Skeletal muscle cell (primary cell): ENCODE measurements at places on chromosomes 1 and 21.
A peak's percentile ranks its signal among the peaks of the same experiment; 100 is the strongest.

DNA sequence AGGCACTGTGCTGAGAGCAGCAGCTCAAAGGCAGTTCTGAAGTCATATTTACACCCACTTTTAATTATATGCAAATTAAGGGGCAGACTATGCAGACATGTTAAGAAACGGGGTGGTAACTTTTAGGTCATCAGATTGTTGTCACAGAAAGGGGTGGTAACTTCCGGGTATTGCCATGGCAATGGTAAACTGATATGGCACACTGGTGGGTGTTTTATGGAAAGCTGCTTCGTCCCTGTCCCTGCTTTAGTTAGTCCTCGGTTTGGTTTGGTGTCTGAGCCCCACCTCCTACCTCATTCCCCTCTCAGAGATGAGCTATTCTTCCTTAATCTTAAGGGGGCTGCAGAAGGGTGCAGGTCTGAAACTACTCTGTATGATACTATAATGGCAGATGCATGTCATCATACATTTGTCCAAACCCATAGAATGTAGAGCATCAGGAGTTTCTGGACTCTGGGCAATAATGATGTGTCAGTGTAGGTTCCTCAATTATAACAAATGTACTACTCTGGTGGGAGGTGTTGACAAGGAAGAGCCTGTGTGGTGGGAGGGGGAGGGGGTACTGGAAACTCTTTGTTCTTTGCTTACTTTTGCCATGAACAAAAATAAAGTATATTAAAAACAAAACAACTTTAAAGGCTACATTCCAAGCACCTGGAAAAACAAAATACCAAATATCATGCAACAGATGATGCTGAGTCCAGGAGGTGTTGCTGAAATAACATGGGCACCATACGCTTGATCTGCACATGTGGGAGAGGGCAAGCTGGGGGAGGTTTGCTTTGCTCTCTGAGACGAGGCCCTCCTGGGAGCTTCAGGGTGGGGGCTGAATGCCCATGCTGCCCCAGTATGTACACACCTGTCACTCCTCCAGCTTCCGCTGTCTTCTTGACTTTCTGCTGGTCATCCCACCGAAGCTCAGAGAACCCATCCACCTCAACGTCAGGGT, 6.3 kb downstream of the PARP1 start:
- no peak for DNase-seq

DNA sequence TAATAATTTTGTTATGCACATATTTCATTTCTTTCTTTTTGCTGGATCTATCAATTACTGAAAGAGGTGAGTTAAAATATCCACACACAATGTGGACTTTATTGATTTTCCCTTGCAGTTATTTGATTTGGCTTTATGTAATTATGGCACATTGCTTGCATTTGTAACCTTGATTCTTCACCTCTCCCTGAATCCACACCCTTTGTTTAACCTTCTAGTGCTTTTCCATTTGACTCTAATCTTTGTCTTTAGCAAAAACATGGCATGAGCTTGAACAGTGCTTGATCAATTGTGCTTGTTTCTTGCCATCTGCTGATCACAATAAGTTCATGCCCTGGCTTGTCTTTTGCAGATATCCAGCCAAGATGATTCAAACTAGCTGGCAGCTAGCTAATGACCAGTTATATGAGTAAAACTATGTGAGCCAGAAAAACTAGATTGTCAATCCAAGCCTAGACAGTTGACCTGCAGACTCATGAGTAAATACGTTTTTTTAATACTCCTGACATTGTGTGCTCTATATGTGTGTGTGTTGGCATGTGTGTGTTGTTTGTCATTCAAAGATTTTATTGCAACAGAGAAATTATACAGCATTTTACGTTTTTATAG, 899.2 kb downstream of the NCAM2 start:
- peak; percentile 4 for DNase-seq

GRCh38 chr1:221343607-221344006, 398.3 kb downstream of the DUSP10 start:
- DNase-seq = no peak

DNA sequence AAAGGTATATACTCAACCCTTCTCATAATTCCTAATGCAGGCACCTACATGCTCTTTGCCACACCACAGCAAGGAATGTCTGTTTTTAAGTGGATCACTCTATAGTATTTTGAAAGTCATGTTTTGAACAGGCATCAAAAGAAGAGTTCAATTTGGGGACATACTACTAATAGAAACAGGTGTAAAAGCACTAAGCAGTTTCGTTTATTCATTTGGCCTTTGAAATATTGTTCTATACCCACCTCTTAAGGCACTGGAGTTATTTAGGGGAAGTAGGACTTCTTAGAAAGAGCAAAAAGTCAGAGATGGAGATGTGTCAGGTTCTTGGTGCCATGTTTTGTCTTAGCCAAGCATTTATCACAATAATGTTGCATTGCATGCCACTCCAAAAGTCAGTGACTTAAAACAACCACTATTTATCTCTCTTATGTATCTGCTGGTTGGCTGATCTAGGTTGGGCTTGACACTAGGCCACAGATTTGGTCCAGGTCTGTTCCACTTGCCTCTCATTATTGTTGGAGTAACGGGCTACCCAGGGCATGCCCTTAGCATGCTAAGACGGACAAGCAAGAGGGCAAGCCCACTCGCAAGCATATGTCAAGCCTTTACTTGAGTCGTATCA, 107.5 kb downstream of the RGL1 start:
- DNase-seq = no peak

DNA sequence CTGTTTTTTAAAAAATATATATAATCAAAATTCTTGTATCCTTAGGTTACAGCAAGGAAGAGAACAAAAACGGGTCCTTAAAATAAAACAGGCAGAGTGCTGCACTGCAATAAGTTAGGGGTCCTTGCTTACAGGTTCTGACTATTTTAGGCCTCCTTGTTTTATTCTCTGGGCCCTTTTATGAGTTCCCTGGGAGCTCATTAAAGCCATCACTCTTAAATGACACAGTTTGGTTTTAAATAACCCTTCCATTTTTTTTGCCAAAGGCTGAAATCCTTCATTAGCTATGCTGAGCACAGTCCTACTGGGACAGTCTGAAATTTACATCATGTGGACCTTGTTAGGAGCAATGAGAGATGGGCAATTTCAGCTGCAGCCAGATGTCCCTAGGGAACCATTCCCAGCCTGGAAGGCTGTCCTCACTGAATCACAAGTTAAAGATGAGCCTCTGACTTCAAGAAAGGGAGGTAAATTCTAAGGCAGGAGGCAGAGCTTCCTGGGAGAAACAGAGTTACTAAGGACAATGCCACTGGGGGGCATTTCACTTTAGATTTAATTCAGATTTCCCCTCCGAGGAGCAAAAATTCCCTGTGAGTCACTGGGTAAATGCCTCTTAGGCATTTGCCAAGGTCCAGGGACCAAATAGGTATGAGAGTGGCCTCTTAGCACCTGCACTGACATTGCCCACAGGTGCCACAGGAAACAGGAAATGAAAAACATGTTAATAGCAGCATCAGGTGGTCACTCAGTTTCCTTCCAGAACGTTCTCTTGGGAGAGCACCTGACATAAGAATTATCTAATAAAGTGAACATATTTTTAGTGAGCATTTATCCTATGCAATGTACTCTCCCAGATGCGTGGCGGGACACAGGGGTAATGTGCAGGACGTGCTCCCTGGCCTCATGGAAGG, 3.8 kb upstream of the MUL1 start:
- no peak for DNase-seq

GRCh38 chr1:27598902-27599528, 4.9 kb downstream of the AHDC1 start:
- no peak for DNase-seq

DNA sequence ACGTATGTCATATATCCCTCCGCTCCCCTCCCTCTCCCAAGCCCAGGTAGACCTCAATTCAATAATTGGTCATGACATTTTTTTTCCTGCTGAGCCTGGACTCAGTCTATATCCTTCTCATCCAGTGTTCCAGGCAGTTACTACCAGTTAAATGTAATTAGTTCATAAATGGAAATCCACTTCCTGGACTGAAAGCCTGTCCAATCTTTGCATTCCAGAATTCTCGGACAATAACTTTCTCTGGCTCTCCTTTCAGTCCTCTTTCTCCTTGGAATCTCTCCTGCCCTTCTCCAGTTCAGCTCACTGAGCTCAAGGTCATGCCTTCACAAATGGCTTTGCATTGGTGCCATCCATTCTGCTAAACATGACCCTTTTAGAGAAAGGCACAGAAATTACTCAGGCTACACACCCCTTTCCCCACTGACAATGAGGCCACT, 34.8 kb downstream of the VWA5B1 start:
- DNase-seq = no peak

- DNase-seq = no peak
Measured at GRCh38 chr1:154992721-154993571, 440 bp upstream of the LENEP start.

DNA sequence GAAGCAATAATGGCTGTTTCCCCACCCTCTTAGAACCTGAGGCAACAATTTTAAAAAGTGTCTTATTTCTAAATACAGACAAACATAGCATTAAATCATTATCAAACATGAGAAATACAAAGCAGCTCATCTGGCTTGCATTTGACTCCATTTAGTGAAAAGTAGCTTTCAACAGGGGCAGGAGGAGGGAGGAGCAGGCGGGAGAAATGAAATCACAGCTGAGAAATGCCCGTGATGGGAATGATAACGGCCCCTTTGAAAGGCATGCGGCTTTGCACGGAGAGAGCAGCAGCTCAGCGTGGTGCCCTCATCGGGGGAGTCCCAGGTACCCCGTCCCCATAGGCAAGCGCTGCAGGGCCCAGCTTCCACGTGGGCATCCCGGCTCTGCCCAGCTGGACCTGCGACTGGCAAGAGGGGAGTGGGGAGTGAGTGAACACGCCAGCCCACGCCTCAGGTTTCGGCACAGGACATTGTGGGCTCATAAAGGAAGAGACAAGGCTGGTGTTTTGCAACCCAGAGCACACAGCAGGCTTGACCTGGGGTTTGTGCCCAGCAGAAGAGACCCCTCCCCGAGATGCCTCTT, 134.6 kb downstream of the NPHP4 start:
- DNase-seq = no peak

- DNase-seq = no peak
Measured at GRCh38 chr1:200400556-200400955, 9.3 kb downstream of the ZNF281 start.

DNA sequence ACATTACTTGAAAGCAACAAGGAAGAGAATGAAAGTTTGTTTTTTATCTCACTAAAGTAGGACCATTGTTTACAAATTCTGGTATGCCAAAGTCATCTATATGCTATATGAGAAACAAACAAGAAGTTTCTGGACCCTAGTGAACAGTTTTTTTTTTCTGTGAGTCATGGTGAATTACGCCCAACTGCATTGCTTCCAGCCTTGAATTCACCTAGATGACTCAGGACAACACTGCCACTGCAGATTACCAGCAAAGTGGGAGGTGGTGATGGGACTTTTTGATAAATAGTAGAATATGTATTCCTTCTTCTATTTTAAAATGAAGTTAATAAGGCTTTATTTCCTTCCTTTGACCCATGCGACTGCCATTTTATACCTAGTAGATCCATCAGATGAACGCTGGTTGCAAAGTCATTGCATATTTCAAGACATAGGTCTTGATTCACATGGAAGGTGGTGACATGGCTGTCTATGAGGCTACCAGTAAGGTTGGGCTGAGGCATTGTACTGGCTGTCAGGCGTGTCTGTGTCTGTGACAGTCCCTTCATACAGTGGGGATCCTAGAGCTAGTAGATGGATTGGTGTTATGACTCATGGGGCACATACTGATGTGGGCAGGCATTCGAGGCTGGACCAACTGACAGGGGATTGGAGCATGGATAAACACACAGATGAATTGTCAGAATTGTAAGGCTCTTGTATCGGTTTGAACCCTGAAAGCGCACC, 49.1 kb upstream of the APOBEC4 start:
- no peak for DNase-seq

DNA sequence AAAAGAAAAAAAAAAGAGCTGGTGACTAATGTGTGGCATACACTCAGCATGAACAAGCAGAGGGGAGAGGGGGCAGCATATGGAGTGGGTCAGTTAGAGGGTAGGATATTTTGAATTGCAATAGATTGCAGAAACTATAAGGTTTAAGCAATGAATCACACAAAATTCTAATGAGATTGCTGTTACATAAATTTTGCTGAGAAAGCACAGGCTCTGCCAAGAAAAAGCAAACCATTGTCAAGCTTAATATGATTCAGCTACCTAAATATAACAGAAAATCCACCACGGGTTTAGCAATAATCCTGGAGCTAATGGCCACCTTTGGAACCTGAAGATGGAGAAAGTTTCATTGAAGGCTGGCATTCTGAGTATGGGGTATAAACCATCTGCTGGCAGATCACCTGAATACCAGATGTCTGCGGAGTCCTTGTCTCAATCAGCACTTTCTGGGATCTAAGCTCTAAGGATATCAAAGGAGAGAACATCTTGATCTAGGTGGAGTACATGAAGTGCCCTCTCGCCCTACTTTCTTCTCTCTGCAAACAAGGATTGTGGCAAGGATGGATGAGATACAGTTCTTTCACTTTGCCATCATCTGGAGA, 30.3 kb upstream of the ANGPTL7 start:
- peak; percentile 89 for DNase-seq

DNA sequence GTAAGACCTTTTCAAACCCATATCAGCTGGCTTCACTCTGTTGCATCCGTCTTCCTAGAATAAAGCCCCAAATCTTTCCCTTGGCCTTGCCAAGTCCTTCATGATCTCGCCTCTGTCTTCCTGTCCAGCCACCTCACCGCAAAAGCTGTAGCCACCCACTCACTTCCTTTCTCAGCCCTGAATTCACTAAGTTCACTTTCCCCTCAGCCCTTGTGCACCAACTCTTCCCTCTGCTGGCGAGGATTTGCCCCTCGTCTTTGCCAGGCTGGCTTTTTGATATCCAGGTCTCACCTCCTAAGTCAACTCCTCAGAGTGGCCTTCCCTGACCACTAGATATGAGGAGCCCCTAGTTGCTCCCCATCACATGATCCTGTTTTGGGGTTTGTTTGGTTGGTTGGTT, 3.9 kb upstream of the COL16A1 start:
- DNase-seq = no peak

DNA sequence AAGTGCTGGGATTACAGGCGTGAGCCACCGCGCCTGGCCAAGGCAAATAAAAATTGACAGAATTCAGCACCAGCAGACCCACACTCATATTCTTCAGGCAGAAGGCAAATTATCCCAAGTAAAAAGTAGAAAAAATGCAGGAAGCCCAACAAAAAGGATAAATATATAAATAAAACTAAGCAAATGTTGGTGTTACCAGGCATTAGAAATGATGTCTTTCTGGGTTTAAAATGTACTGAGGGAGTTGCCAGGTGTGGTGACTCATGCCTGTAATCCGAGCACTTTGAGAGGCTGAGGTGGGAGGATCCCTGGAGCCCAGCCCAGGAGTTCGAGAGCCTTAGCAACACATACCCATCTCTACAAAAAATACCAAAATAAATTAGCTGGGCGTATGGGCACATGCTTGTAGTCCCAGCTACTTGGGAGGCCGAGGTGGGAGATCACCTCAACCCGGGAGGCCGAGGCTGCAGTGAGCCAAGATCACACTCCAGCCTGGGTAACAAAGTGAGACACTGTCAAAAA, 6.3 kb downstream of the INTS11 start:
- DNase-seq = peak; percentile 75

GRCh38 chr1:81606656-81607055, 194.1 kb upstream of the ADGRL2 start:
- no peak for DNase-seq

GRCh38 chr1:18005238-18005637, 102.4 kb upstream of the IGSF21 start:
- no peak for DNase-seq
